ENCODE measurements at places on chromosomes 11 and 22.

GRCh38 chr11:78420796-78421209 lies 3.2 kb upstream of the GAB2 start:
- no peak for DNase-seq

DNA sequence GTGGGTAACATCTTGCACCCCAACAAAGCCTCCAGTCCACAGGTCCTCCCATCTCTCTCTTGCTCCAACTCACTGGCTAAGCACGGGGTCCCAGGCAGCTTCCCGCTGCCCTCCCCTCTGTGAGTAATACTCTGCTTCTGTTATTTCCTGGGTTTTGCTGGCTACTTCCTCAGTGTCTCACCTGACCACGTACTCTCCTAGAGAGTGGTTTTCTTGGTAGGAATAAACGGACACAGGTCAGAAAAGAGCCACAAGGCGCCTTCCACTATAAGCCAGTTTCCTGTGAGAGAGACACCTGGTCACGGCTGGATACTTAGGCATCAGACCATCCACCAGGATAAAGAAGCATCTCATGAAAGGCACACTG lies 36.0 kb downstream of the ARRB1 start:
- no peak for DNase-seq

DNA sequence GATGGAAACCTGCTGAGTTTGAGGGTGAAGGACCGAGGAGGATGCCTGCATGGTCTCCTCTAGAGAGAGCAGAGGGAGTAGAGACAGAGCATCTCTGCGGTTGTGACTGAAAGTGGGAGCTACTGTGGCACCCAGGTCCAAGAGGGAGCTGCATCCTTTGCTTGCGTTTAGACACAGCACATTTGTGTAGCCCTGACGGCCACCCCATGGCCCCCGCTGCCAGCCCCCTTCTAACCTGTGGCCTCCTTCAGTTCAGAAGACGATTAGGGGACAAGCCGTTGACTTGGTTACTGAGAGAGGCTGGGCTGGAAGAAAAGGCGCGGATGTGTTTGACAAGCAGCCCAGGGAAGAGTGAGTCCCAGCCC lies 690.9 kb downstream of the BRD1 start:
- DNase-seq = no peak

DNA sequence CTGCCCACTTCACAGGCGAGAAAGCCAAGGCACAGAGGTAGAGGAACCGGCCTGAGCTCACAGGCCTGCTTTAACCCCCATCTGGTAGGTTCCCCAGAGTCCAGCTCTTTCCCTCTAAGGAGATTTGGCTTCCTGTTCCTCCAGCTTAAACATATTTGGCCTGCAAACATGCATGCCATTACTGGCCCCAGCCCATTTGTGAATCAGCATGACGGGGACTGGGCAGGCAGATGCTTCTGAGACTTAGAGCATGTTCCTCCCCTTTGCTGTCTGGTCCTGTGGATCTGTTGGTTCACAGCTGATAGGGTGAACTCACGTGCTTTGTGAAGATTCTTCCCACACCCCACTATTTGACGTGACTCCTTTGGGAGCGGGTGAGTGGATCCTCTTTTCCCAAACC lies 12.6 kb downstream of the CHST1 start:
- DNase-seq = peak; percentile 13

GRCh38 chr22:35316751-35317150 lies 17.1 kb downstream of the TOM1 start:
- DNase-seq = no peak

DNA sequence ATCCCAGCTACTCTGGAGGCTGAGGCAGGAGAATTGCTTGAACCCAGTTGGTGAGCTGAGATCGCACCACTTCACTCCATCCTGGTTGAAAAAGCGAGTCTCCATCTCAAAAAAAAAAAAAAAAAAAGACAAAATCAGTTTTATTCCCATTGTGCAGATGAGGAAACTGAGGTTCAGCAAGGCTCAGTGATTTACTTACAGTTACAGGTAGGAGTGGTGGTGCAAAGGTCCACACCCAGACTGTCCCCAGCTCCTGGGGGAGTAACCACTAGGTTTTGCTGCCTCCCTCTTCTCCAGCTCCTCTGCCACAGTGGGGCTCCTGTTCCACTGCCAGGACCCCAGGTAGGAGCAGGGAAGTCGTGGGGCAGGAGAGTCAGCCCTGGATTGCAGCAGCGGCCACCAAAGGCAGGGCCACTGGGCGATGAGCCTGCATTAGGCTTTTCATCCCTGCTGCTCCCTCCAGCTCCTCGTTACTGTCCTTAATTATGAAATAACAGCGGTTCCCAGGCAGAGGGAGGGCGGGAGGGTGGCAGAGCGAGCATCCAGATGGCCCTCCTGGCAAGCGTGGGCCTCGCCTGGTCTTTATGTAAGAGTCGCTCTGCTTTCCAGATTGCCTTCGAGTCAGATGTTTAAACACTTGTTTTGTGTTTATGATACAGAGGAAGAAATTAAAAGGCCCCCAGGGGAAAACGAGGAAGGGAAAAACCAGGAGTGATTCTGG lies 15.5 kb upstream of the RASD2 start:
- no peak for DNase-seq

GRCh38 chr11:22472306-22472705 lies 134.1 kb downstream of the SLC17A6 start:
- DNase-seq = no peak

All from CD8-positive, alpha-beta memory T cell (primary cell).